Ovary (tissue), 10 donors: ENCODE measurements at places on chromosomes 5 and 9. TPM values are rescaled to one million over a fixed set of nuclear protein-coding genes. Genes with fewer than 3 reads are reported as not detected.

DNA sequence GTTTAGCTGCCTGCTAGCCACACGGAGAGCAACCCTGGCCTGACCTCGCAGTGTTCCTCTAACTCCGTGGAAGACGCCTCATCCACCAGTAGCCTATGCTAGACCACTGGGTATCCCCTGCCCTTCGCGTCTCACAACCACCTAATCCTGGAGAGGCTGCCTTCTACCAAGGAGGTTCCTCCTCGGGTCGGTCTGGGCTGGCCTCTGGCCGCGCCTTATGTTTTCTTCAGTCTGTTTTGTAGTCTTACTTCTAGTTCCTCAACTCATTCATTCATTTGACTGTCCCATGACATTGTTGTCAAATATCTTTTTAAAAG lies 1.6 kb upstream of the TPM2 start:
- DNase-seq: no peak

Gene PDE6A
- polyA plus RNA-seq: 0.25 TPM

Gene NTRK2
- polyA plus RNA-seq: 12.0 TPM

Gene FOXI1
- polyA plus RNA-seq: not detected

Gene SGCD
- polyA plus RNA-seq: 14.8 TPM

Gene TESK1
- polyA plus RNA-seq: 29.6 TPM

DNA sequence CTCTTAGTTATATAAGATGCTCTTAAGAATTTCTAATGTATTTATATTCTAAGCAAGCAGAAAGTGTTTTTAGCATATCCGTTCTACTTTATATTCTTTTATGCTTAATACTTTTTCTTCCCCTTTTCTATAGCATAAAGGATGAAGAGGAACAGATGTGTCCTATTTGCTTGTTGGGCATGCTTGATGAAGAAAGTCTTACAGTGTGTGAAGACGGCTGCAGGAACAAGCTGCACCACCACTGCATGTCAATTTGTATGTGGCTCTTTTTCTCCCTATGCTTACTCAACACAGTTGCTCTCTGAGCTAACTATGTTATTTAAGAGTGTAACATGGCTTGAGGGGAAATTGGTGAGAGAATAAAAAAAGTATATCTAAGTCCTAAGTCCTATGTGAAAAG lies 37.6 kb upstream of the SETD9 start:
- no peak for DNase-seq

Gene TRUB2
- polyA plus RNA-seq: 20.7 TPM

Gene WNK2
- 1.0 TPM for polyA plus RNA-seq

Gene SPINK7
- not detected for polyA plus RNA-seq

- no peak for DNase-seq
Observed at GRCh38 chr5:107277485-107278125, 393.1 kb downstream of the EFNA5 start.

DNA sequence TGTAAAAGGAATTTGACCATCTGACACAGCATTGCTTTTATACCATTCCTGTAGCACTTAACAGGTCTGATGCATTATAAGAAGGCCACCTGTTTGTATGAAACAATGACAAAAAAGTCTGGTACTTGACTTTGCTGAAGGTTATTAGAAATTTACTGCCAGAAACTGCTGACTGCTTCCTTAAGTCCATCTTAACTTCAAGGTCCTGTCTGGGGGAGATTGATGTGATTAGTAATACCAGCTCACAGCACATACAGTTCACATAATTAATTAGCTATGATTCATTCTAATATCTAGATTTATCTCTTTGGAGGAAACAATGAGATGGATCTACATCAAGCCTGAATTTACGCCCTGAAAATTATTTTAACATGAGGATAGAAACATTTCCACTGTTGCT lies 49.6 kb upstream of the TEK start:
- no peak for DNase-seq

- DNase-seq: no peak
Observed at GRCh38 chr5:154473581-154474283, 4.3 kb downstream of the HAND1 start.

DNA sequence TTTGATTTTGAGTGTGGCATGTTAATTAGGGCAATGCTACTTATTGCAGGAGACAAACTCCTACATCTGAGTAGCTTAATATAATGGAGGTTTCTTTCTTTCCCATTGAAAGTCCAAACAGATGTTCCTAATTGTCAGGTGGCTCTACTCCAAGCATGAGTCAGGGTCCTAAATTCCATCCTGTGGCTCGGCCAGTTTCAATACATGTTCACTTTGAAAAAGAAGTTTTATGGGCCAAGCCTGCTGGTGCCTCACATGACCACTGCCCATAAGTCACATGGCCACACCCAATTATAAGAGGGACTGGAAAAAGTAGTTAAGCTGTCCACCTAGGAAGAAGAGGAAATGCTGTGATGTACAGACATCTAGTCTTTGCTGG lies 170.4 kb downstream of the ARRDC3 start:
- no peak for DNase-seq

Gene CCNI2
- polyA plus RNA-seq: 0.67 TPM

DNA sequence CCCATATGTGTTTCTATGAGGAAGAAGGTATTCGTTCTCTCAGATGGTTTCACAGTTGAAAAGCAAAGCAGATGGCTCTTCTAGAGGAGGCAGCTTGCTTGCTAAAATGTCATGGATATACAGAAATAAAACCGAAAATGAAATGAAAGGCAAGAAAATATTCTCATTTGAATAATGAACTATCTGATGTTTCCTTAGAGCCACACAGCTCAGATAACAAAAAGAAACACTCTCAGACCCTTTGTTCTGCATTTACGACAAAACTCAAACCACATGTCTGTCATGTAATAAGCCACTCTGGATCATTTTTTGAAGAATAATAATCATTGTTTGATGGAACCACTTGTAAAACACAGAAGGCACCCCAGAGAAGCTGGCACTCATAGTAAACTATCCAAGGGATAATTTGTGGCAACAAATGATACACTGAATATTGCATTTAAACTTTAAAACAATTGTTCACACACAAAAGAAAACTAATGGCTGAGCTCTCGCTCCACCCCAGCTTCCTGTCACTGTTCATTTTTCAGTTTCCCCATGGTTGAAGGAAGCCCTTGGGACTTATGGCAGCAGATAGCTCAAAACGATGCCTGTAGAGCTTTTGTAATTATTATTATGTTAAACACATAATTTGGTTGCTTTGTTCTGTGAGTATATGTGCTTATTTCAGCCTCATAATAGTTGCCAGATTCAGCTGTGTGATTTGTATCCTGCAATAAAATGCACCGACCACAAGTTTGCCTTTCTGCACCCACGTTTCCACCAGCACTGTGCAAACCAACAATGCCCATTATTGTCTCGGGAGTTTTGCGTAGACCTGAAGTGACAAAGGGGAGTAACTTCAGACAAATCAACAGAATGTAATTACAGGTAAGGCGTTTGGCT lies 256.0 kb downstream of the TMEM167A start:
- no peak for DNase-seq

Gene SLC12A2
- polyA plus RNA-seq: 7.0 TPM

DNA sequence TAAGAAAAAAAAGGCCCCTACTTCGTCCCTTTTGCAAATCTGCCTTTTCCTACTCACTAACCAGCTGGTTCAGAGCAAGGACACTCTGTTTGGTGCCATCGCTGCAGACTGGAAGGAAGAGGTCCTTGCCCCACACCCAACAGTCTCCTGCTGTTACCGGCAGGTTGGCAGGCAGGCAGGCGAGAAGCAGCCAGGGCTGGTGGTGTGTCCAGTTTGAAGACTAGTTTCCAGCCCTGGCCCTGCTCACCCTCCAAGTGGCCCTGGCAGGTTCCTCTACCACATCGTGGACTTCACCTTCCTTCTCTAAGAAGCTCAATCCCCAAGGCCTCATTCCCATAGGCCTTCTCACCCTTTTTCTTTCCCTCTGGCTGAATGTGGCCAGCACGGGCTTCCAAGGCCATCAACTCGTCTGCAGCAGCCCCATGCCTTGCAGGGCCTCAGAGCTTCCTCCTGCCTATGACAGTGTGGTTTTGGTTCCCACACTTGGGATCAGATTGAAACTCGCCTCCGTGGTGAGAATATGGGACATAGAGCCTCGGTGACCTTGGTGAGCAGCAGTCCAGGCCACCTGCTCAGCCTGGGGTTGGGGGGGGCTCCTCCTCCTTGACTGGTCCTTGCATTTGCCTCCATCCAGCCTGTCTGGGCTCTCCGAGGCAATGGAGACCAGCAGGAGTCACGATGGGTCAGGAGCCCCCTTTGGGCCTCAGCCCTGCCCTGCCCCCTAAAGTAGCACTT lies 22.9 kb downstream of the TGFBI start:
- no peak for DNase-seq

Gene ZNF366
- 3.1 TPM for polyA plus RNA-seq

- DNase-seq: no peak
Observed at GRCh38 chr9:116653348-116654058, 33.6 kb upstream of the TRIM32 start.

Gene PDE8B
- 10.6 TPM for polyA plus RNA-seq

DNA sequence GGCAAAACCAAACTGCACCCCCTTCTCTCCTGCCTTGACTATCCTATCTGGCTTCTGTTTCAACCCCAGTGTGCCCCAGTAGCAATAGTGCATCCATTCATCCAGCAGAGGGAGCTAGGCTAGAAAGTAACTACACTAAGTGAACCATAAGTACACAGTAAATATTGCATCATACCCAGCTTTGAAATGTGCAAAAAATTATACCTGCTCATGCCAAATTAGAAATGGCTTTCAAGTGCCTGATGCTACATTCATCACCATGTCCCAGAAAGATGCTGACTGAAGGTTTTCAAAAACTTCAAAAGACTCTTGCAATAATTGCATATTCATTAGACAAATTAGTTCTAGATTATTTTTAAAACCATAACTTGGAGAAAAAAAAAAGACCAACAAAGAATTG lies 153.5 kb downstream of the PRELID2 start:
- no peak for DNase-seq

Gene CDC25C
- polyA plus RNA-seq: 0.06 TPM

- DNase-seq: peak; percentile 22
Observed at GRCh38 chr5:1003296-1003937, 5.2 kb upstream of the NKD2 start.

Gene SPINK13
- polyA plus RNA-seq: not detected

GRCh38 chr9:115922444-115922843 lies 231.1 kb upstream of the PAPPA start:
- DNase-seq: no peak

- no peak for DNase-seq
Observed at GRCh38 chr5:67808340-67808739, 407.2 kb upstream of the PIK3R1 start.

Gene DUSP1
- 201 TPM for polyA plus RNA-seq

DNA sequence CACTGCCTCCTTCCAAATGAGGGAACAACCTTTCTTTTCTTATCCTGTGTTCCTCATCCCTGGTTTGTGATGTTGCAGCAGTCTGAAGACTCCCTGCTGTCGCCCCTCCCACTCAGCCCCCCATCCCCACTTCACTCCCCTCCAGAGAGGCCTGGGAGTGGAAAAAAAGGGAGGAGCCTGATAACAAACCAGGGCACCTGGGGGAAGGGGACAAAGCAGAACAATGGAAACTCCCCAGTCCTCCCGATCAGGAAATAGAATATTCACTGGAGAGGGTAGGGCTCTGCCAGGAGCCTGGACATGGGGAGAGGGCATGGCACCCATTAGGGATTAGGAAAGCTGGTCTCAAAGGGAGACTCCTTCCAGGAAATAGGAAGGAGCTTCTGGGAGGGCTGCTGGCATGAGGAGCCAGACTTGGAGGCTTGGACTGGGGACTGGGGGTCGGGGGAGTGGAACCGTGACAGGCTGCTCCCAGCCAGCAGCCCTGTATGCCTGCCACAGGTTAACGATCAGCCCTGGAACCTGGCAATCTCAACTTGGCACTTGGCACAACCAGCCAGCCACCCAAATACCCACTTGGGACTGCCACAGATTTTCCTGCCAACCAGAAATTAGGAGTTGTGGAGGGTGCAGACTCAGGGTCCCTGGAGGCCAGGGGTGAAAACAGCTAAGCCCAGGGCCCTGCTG lies 20.0 kb downstream of the PCDH1 start:
- no peak for DNase-seq

DNA sequence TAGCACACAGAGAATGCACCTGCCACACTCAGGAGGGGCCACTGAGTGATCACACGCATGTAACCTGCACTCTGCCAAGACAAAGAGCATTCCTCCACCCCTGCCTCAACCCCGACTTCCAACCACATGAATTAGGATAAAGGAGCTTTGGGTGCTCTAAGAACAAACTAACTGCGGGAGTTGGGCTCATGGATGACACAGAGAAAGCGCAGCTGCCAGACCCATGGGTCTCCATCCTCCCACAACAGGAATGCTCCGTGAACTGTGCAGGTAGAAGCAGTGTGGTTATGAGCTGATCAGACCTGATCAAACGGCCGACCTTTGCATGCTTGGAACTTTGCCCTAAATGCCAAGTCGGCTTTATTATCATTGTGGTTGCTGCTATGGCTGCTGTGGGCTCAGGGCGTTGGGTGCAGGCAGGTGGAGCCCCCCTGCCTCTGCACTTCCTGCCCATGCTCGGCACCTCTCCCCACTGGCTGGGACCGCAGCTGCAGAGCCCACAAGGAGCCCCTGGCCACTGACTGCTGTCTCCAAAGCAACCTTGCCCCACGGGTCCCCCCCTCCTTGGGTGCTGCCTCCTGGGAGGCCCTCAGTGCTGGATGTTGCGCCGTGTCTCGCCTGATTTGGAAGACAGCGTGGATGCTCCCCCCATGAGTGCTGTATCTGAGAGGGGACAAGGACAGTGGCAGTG lies 2.6 kb upstream of the SLC6A3 start:
- DNase-seq: no peak

GRCh38 chr9:2125906-2126305 lies 110.8 kb downstream of the SMARCA2 start:
- DNase-seq: no peak

Gene TXNDC8
- not detected for polyA plus RNA-seq

Gene CYLC2
- polyA plus RNA-seq: not detected

Gene PDCD1LG2
- polyA plus RNA-seq: 5.0 TPM
